ENCODE measurements at places on chromosomes 6 and 20.
A peak's percentile ranks its signal among the peaks of the same experiment; 100 is the strongest.

DNA sequence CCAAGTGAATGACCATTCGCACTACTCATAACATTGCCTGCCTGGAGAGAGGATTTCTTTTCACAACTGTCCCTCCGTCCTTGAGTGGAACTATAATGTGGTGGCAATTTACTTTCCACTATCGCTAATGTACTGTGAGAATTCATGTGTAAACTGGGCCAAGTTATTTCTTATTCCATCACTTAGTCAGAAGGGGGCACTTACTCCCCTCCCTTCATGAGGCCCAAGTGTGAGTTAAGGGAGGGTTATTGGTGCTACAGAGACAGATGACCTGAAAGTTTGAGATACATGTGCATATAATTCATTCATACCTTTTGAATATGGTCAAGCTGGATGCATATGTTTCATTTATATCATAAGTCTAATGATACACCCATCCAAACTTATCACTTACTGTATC lies 65.2 kb upstream of the LOC128125822 start:
- no peaks in the 10 kb centered on the region for H3K36me3 ChIP-seq
- H3K27me3 ChIP-seq: no peaks in the 10 kb centered on the region
- no peak overlapping the region for H3K4me3 ChIP-seq
- DNase-seq: no peak
- no peaks in the 10 kb centered on the region for H3K4me1 ChIP-seq
- H3K27ac ChIP-seq: no peak overlapping the region

GRCh38 chr20:62804021-62804626 lies 511 bp upstream of the OGFR start:
- H3K4me1 ChIP-seq: peaks cover 27% of the 10 kb centered on the region
- H3K27ac ChIP-seq: peak overlapping the region; percentile 97
- peaks cover 31% of the 10 kb centered on the region for H3K36me3 ChIP-seq
- peak overlapping the region; percentile 95 for H3K4me3 ChIP-seq

- peaks cover 74% of the 10 kb centered on the region for H3K4me1 ChIP-seq
- H3K27me3 ChIP-seq: no peaks in the 10 kb centered on the region
- no peak for DNase-seq
- H3K36me3 ChIP-seq: peaks cover 9% of the 10 kb centered on the region
- peak overlapping the region; percentile 16 for H3K27ac ChIP-seq
These were observed 63.4 kb downstream of the ARID1B start for GRCh38 chr6:156840606-156841005.

- H3K27me3 ChIP-seq: no peaks in the 10 kb centered on the region
- no peak overlapping the region for H3K4me3 ChIP-seq
- H3K36me3 ChIP-seq: peaks cover 10% of the 10 kb centered on the region
- no peaks in the 10 kb centered on the region for H3K4me1 ChIP-seq
- DNase-seq: no peak
- no peak overlapping the region for H3K27ac ChIP-seq
These were observed 4.5 kb upstream of the SERINC1 start for GRCh38 chr6:122476131-122476530.

- H3K27ac ChIP-seq: no peak overlapping the region
- H3K27me3 ChIP-seq: peaks cover 32% of the 10 kb centered on the region
- H3K4me3 ChIP-seq: no peak overlapping the region
- peaks cover 6% of the 10 kb centered on the region for H3K4me1 ChIP-seq
These were observed 33.9 kb upstream of the HLA-C start for GRCh38 chr6:31305703-31306219.

- H3K4me1 ChIP-seq: peaks cover 47% of the 10 kb centered on the region
- H3K4me3 ChIP-seq: no peak overlapping the region
- H3K27me3 ChIP-seq: peaks cover 45% of the 10 kb centered on the region
- DNase-seq: no peak
These were observed 5.4 kb upstream of the VSX1 start for GRCh38 chr20:25087186-25087929.

GRCh38 chr20:8542110-8542486 lies 410.0 kb downstream of the PLCB1 start:
- no peaks in the 10 kb centered on the region for H3K36me3 ChIP-seq
- peaks cover 13% of the 10 kb centered on the region for H3K4me1 ChIP-seq
- DNase-seq: no peak

DNA sequence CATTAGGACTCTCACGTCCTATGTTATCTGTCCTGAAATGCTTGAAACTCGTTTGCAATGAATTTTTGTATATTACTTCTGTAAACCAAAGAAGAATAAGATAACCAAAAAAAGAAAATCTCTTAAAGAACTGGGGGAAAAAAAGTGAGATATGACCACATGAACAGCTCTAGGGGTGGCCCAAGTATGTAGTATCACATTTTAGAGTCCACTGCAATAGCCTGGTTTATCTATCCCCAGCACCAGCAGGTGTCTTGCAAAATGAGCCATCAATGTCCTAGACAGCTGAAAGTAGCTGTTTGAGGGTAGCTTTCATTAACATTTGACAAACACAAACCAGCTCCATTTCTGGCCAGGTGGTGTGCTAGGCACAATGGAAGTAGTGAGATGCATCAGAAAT lies 102.8 kb downstream of the PXDC1 start:
- H3K36me3 ChIP-seq: no peaks in the 10 kb centered on the region
- peaks cover 51% of the 10 kb centered on the region for H3K27me3 ChIP-seq
- H3K4me3 ChIP-seq: no peak overlapping the region
- DNase-seq: no peak
- H3K4me1 ChIP-seq: no peaks in the 10 kb centered on the region

- H3K27me3 ChIP-seq: peaks cover 73% of the 10 kb centered on the region
- H3K4me1 ChIP-seq: no peaks in the 10 kb centered on the region
- H3K27ac ChIP-seq: no peak overlapping the region
- DNase-seq: no peak
- no peak overlapping the region for H3K4me3 ChIP-seq
- H3K36me3 ChIP-seq: no peaks in the 10 kb centered on the region
These were observed 54.8 kb downstream of the RNF182 start for GRCh38 chr6:13979284-13980171.

DNA sequence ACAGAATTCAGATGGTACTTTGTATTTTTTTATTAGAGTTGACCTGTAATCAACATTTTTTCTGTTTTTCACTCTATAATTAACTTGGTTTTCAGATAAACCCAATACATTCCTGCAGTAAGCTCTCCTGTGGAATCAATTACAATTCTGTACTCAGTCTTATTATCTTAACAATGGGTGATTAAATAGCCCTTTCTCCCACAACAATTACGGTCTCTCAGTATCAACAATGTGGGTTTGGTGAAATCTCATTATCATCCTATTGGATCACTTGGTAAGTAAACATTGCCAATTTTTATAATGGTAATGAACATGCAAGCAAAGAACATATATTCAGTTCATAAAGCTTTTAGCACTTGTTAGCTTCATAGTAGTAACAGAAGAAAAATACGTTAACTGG lies 438.9 kb upstream of the EPHA7 start:
- no peak overlapping the region for H3K27ac ChIP-seq
- no peaks in the 10 kb centered on the region for H3K36me3 ChIP-seq
- no peaks in the 10 kb centered on the region for H3K4me1 ChIP-seq
- H3K4me3 ChIP-seq: no peak overlapping the region
- no peak for DNase-seq

- H3K36me3 ChIP-seq: peaks cover 5% of the 10 kb centered on the region
- no peak overlapping the region for H3K27ac ChIP-seq
- H3K27me3 ChIP-seq: peaks cover 64% of the 10 kb centered on the region
- H3K4me3 ChIP-seq: peak overlapping the region; percentile 74
- no peak for DNase-seq
These were observed 1.1 kb upstream of the RNF182 start for GRCh38 chr6:13923527-13924145.

- H3K4me3 ChIP-seq: no peak overlapping the region
- H3K36me3 ChIP-seq: no peaks in the 10 kb centered on the region
- H3K4me1 ChIP-seq: peaks cover 8% of the 10 kb centered on the region
- H3K27me3 ChIP-seq: no peaks in the 10 kb centered on the region
- DNase-seq: no peak
- no peak overlapping the region for H3K27ac ChIP-seq
These were observed 115.8 kb downstream of the MANEA start for GRCh38 chr6:95693108-95693507.

GRCh38 chr6:9514146-9514545 lies 900.7 kb downstream of the TFAP2A start:
- no peaks in the 10 kb centered on the region for H3K4me1 ChIP-seq
- no peaks in the 10 kb centered on the region for H3K27me3 ChIP-seq
- H3K4me3 ChIP-seq: no peak overlapping the region
- H3K36me3 ChIP-seq: no peaks in the 10 kb centered on the region
- DNase-seq: no peak

DNA sequence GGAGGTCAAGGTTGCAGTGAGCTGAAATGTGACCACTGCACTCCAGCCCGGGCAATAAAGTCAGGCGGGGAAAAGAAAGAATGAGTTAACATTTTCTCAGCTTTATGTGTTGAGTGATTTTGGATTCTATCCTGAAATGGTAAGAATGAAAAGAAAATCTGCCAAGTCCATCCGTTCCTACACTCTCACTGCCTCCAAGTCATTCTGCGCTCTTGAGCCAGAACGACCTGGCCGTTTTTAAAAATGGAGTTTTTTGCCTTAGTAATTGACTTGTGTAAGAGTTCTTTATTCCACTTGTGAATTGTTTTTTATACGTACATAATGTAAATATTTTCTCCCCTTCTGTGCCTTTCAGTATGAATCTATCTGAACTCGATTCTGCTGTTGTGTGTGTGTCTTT lies 28.7 kb downstream of the DNAJC5 start:
- no peaks in the 10 kb centered on the region for H3K27me3 ChIP-seq
- H3K27ac ChIP-seq: no peak overlapping the region
- peaks cover 28% of the 10 kb centered on the region for H3K36me3 ChIP-seq
- H3K4me1 ChIP-seq: peaks cover 19% of the 10 kb centered on the region
- DNase-seq: no peak
- H3K4me3 ChIP-seq: no peak overlapping the region

GRCh38 chr6:22596011-22596410 lies 26.6 kb downstream of the HDGFL1 start:
- H3K27me3 ChIP-seq: no peaks in the 10 kb centered on the region
- no peaks in the 10 kb centered on the region for H3K4me1 ChIP-seq
- no peak overlapping the region for H3K4me3 ChIP-seq
- no peaks in the 10 kb centered on the region for H3K36me3 ChIP-seq
- DNase-seq: no peak
- no peak overlapping the region for H3K27ac ChIP-seq

DNA sequence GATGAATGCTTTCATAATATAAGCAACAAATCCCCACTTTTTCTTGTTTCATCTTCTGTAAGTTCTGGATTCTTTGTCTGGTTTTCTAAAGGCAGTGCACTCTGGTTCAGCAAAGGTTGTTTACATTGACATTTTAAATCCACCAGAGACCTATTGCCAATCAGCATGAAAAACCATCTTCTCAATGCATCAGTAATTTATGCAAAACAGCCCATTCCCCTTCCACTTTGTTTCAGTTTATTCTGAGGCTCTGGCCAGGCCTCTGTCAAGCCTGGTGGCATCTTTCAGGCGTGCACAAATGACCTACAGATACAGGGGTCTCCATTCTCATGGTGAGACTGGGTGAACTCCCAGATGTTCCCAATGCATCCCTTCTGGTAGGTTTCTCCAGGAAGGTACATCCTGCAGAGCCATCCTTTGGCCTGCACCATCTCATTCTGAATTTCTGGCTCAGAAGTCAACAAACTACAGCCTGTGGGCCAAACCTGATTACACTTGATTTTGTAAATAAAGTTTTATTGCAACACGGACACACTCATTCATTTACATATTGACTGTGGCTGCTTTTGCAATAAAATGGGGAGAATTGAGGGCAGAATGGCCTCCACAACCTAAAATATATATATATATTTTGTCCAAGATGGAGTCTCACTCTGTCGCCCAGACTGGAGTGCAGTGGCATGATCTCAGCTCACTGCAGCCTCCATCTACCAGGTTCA lies 405.4 kb downstream of the PREX1 start:
- H3K27ac ChIP-seq: no peak overlapping the region
- no peak for DNase-seq
- H3K4me1 ChIP-seq: no peaks in the 10 kb centered on the region
- peaks cover 66% of the 10 kb centered on the region for H3K27me3 ChIP-seq

- H3K27ac ChIP-seq: no peak overlapping the region
- no peak overlapping the region for H3K4me3 ChIP-seq
- peaks cover 27% of the 10 kb centered on the region for H3K27me3 ChIP-seq
- peaks cover 2% of the 10 kb centered on the region for H3K36me3 ChIP-seq
- no peaks in the 10 kb centered on the region for H3K4me1 ChIP-seq
These were observed 557.3 kb upstream of the CDH4 start for GRCh38 chr20:60694763-60695162.

- H3K36me3 ChIP-seq: no peaks in the 10 kb centered on the region
- no peak overlapping the region for H3K27ac ChIP-seq
These were observed 55.2 kb downstream of the TGM2 start for GRCh38 chr20:38109591-38110524.

DNA sequence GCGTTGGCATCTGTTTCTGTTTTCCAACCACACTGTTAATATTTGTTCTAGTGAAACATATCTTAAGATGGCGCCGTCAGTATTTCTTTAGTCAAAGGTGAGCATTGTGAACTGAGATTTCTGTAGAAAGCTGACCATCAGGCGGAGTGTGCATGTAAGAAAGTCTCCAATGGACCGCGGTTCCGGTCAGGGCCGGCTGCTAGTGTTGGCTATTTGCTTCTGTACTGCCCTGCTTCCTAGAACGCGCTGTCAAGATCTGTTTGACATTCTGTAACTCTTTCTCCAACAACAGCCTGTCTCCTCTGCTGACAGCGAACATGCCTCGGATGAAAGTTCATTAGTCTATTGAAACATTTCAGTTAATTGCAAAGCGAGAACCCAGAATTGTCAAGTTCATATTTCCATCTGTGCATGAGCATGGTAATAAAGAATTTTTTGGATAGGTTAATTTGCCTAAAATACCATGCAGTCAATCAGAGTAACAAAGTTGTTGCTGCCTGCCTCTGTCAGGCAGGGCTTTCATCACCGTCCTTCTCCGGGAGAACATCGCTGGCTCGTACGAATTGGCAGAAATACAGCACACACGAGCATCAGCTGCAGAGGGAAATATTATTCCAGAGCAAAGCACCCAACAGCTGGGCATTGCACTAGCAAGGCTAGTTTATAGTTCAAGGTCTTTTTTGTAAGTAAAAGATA lies 369.1 kb downstream of the CDH4 start:
- DNase-seq: no peak
- no peak overlapping the region for H3K27ac ChIP-seq
- no peaks in the 10 kb centered on the region for H3K4me1 ChIP-seq
- H3K4me3 ChIP-seq: no peak overlapping the region

- H3K36me3 ChIP-seq: peaks cover 4% of the 10 kb centered on the region
- DNase-seq: no peak
- no peak overlapping the region for H3K27ac ChIP-seq
- no peak overlapping the region for H3K4me3 ChIP-seq
- H3K4me1 ChIP-seq: peaks cover 64% of the 10 kb centered on the region
- H3K27me3 ChIP-seq: no peaks in the 10 kb centered on the region
These were observed 38.6 kb downstream of the LMBRD1 start for GRCh38 chr6:69758214-69758613.

DNA sequence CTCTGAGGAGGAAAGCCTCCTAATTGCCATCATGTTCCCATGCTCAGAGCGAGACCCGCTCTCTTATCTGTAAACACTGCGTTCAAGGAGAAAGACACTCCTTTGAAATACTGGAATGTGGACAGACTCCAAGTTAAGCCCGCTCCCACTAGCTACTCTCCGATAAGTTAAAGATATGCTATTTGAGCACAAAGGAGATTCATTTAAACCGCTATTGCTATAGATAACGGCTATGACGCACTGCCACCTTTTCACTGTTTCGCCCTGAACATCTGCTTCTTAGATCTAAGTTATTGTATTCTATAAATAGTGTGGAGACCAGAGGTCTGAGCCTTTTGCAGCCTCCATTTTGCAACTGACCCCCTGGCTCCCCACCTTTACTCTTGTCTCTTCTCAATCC lies 82.3 kb downstream of the GPX5 start:
- no peak overlapping the region for H3K27ac ChIP-seq
- no peaks in the 10 kb centered on the region for H3K36me3 ChIP-seq
- no peak overlapping the region for H3K4me3 ChIP-seq
- no peak for DNase-seq
